ENCODE measurements at places on chromosomes 3 and 15.

GRCh38 chr15:42820811-42821210, 83.9 kb upstream of the CDAN1 start:
- DNase-seq, result no peak

- no peak for DNase-seq
Observed at GRCh38 chr3:128203169-128203568, 49.9 kb downstream of the EEFSEC start.

DNA sequence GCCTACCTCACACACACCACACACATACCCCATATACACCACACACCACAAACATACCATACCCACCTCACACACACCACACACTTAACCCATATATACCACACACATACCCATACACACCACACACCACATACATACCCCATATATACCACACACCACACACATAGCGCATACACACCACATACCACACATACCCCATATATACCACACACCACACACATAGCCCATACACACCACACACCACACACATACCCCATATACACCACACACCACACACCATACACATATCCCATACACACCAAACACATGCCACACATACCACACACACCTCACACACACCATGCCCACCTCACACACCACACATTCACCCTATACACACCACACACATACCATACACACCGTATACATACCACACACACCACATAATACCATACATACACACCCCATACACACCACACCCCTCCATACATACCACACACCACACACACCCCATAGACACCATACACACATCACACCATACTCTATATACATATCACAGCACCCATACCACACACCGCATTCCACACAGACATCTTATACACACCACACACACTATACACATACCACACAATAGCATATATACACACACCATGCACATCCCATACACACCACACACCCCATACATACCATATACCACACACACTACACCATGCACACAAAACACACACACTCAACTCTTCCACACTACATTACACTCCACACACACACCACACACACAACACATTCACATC, 29.5 kb downstream of the APBA2 start:
- DNase-seq, result no peak

DNA sequence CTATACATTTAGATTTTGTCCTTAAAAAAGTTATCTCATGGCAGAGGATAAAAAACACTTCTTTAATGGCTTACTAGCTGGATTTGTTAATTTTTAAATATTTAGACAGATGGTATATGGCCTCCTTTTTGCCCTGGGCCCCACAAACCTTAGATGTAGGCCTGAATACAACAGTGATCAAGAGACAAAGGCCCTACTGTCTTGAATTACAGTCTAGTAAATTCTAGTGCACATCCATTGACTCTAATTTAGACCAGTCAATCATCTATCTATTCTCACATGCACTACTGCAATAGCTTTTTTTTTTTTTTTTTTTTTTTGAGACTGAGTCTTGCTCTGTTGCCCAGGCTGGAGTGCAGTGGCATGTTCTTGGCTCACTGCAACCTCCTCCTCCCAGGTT, 452.8 kb downstream of the FHIT start:
- no peak for DNase-seq

DNA sequence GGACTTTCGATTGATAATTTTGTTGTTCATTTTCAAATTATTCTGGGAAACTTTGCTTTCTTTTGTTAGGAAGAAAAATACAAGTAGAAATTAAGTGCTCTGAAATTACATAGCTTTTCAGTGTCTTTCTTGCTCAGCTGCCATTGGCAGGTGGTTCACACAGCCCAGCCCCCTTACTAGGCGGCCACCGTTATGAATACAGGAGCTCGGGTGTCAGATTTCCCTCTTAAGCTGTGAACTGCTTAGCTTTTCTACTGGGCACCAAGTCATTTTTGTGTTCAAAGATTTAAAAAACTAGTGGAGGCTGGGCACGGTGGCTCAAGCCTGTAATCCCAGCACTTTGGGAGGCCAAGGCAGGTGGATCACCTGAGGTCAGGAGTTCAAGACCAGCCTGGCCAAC, 55.2 kb downstream of the HMG20A start:
- no peak for DNase-seq

GRCh38 chr3:16400106-16400931, 113.2 kb downstream of the RFTN1 start:
- DNase-seq, result no peak

DNA sequence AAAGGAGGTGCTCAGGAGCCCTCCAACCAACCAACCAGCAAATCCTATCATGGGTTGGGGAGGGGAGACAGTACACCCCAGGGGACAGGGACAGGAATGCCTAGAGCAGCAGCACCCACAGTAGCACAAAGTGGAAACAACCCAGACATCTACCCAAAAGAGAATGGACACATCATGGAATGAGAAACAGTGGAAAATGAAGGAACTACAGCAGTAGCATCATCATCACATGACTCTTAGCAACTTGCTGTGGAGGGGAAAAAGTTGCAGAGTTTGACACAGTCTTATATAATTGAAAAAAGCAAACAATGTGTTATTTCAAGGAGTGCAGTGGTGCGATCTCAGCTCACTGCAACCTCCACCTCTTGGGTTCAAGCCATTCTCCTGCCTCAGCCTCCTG, 11.0 kb downstream of the C3orf22 start:
- DNase-seq, result no peak

GRCh38 chr3:186536883-186537844, 7.0 kb downstream of the CRYGS start:
- no peak for DNase-seq

GRCh38 chr3:7385635-7386034, 524.7 kb downstream of the GRM7 start:
- DNase-seq, result no peak

DNA sequence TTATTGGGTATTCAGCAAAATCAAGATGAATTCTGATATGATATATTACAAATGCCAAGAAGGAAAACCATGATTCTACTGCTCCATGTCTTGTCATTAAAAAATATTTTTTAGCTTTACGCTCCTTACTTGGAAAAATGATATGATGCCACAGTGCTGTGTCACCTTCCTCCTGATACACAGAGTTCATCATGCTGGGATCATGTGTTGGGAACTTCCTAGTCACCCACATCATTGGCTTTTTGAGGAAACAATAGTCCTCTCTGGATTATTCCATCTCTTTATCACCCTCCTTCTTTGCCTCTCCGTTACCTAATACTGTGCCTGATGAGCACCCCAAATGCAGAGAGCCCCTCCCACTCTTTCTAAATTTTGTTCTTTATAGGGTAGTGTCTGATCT, 94.3 kb upstream of the PFN2 start:
- no peak for DNase-seq

- DNase-seq, result no peak
Observed at GRCh38 chr15:92619145-92620101, 36.2 kb downstream of the FAM174B start.

DNA sequence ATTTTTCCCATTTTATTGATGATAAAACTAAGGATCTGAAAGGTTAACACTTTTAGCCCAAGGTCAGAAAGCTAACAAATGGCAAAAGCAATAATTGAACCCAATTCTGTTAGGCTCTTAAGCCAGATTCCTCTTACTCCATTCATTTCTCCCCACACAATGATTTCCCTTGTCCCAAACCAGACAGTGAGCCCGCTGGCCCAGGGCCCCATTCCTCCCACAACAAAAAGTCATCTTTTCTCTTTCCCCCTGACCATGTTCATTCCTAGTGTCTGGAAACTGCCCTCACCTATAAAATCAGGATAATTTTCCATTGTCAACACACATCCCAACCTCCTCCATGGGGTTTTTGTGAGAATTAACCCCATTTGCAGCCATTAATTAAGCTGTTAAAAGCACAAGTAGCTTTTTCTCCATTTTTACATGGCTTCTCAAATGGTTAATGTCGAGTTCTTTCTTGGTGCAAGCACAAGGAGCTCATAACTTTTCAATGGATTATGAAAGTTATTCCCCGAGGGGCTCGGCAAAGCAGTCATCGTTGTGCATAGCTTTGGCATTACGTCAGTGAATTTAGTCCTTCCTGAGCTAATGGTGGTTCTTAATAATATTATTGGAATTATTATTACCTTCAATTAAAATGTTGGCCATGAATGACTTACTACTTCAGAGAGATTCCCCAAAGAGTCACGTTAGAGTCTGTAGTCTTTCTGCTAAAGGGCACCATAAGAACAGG, 151.0 kb upstream of the WNT5A start:
- DNase-seq, result no peak

DNA sequence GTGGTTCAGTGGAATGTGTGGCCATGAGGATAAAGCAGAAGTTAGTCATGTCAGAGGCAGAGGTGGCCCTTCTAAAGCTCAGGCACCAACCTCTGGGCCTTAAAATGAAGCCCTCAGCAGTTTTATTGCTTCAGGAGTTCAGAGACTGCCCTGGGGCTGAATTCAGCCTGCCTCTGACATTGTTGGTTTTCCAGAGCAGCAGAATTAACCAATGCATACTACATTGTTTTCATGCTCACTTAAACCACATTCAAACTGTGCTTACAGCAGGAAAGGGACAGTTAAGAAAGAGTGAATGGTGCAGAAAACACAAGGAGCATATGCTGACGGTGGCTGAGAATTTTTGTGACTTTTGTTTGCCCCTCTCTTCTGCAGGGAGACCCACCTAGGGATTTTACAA, 320.2 kb downstream of the CHST2 start:
- DNase-seq, result no peak

- no peak for DNase-seq
Observed at GRCh38 chr3:60001369-60001768, 951.5 kb upstream of the CFAP20DC start.

DNA sequence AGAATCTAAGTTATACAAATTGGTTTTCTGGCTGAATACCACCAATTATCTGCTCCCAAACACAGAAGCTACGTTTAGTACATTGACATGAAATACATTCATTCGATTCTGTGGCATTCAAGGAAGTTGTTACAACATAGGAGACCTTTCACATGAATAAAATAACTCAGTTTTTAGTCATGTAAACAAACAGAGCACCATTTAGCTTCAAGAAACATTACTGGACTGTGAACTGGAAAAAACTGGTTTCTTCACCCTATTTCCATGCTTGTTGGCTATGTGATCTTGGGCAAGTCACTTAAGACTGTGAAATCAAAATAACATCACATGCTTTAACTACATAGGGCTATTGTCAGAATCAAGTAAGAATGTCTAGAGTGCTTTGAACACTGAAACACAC, 46.2 kb downstream of the NRG4 start:
- DNase-seq, result no peak

GRCh38 chr15:35206060-35206675, 121.1 kb upstream of the NANOGP8 start:
- no peak for DNase-seq

GRCh38 chr3:184523825-184524615, 37.6 kb upstream of the EPHB3 start:
- peak; percentile 39 for DNase-seq

DNA sequence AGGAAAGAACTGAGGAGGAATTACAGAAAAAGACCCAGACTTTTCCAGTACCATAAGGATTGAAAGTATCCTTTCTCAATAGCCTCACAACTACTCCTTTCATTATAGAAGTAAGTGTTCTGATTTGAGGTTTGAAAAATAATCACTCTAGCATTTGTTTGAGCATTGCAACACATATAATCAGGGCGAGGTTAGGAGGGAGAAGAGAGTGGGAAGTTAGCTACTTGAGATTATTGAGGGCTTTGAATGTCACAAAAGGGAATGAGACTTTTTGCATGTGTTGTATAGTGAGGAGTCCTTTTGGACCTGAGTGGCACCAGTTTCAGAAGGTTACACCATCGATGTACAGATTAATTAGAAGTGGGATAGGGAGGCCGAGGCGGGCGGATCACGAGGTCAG, 65.2 kb upstream of the TNIK start:
- no peak for DNase-seq

GRCh38 chr15:57138349-57138788, 219.9 kb downstream of the TCF12 start:
- DNase-seq, result no peak

GRCh38 chr15:43383070-43383469, 12.2 kb downstream of the TUBGCP4 start:
- no peak for DNase-seq

- DNase-seq, result no peak
Observed at GRCh38 chr3:106018102-106018501, 149.3 kb upstream of the CBLB start.

DNA sequence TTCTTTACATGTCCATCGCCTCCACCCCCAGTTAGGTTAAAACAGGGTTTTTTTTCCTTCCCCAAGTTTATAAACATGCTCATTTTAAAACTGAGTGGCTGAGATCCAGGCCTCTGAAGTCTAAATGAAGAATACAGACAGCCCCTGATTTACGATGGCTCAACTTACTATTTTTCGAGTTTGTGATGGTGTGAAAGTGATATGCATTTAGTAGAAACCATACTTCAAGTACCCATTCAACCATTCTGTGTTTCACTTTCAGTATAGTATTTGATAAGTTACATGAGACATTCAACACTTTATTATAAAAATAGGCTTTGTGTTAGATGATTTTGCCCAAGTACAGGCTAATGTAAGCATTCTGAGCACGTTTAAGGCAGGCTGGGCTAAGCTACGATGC, 30.5 kb upstream of the GNB5 start:
- DNase-seq, result no peak

DNA sequence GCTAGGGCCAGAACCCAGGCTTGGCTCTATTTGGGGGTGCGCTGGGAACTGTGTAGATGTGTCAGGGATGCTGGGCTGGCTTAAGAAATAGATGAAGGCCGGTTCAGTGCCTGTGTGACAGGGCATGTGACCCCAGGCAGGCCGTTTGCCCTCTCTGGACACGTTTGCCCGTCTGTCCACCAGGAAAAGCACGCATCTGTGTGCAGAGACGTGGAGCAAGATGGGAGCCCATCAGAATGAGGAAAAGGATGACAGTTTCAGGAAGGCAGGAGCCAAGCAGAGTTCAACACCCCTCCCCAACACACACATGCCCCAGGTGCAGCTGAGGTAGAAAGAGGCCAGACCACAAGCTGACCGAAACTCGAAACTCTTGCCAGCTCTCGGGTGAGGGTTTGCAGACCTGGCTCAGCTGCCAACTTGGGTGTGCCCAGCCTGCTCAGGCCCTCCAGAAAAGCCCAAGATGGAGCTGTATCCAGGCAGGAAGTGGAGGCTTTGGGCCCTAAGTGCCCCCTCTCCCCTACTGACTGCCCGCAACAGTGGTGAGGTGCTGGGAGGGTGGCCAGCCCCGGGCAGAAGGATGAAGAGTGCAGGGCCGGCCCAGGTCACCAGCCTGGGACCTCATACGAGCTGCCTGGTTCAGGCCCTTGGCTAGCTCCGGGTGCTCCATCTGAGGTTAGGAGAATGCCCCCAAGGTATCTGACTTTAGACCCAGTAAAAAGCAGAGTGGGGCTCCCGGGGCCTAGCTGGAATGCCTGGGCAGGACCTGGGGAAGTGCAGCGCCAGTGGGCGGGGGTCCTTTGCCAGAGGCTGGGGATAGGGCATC, 10.2 kb upstream of the MESP1 start:
- no peak for DNase-seq

DNA sequence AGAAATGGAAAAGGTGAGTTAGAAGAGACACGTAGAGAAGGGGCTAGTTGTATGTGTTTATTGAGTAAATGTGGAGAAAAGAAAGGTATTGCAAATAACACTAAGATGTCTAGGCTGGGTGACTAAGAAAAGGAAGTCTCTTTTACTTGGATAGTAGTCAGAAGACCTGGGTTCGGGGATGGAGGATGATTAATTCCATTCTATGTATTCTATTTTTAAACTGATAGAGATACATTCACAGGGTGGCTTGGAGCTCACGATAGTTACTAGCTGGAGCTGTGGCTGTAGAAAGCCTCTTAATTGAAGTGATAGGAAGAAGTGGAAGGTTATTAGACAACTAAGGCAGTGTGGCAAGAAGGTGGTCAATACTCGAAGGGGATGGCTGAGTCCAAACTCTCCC, 65.9 kb upstream of the TNIK start:
- DNase-seq, result no peak

- no peak for DNase-seq
Observed at GRCh38 chr3:51392355-51393133, 1.5 kb downstream of the RBM15B start.
